ENCODE measurements at places on chromosomes 5 and 9.

DNA sequence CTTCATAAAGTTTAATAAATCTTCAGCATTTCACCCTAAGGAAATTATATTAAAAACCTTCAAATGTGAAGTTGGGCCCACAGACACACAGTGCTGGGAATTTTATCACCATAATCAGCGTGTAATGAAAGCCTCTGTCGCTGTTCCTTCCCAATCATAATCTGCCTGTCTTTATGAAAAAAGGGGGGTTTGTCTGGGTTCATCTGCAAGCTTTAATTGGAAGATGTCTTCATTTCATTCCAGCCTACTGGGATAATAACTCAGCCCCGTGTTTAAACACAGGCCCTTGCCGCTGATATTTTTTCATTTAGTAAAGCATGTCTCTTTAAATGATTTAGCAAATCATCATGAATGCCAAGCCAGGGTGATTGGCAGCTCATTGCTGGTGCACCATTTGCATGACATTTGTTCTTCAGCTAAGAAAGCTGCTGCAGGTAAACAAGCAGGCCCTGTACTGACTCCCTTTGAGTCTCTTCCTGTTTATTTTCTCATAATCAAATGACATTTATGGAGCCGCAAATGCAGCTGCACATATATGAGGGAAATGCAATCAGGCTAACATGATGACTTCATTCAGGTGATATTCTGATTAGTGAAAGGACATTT, 362.9 kb upstream of the TLE4 start:
- no peak for DNase-seq

DNA sequence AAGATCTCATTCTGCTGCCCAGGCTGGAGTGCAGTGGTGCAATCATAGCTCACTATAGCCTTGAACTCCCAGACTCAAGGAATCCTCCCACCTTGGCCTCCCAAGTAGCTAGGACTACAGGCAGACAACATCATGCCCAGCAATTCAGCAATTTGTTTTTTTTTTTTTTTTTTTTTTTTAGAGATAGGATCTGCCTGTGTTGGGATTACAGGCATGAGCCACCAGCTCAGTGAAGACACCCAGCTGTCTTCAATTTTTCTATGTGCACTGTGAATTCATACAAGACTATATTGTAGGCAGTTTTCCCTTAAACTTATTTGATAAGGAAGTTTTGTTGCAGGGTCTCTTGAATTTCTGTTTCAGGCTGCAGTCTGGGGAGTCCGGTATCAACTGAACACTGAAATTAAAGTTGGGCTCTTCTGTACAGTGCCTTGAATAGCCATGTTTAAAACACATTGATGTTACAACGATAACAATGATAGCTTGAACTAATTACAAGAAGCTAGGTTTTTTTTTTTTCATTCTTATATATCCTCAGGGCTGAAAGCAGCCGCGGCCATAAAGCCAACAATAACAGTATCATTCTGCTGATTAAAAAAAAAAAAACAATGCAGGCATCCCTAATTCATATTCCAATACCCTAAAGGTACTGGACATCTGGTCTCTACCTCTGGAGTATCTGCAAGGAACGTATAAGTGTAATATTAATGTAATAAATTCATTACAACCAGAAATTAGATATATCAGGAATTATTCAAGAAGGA, 63.5 kb downstream of the MPDZ start:
- DNase-seq, result no peak

GRCh38 chr9:68631811-68632210, 73.2 kb upstream of the PIP5K1B start:
- no peak for DNase-seq

DNA sequence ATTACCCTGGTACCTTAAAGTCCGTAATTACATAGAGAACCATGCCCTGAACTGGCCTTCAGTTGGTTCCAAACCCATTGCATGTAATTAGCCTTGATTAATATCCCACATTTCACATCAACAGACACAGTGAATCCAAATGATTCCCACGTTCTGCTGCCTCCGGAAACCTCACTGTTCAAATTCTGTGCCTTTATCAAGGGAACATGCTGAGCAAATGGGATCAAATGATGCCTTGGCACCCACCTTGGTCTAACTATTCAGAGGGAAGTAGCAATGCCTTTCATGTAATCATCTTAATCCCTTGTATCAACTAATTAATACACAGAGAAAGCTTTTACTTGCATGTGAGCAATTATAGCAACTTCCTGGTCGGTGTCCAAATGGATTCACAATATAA, 100.6 kb downstream of the EFNA5 start:
- no peak for DNase-seq

GRCh38 chr9:131464354-131465000, 38.2 kb upstream of the POMT1 start:
- DNase-seq, result no peak

Data from NCI-H524 (cell line).